ENCODE measurements at places on chromosomes 16 and 17.

GRCh38 chr17:67836205-67836987, 11.1 kb downstream of the BPTF start:
- DNase-seq, result no peak

DNA sequence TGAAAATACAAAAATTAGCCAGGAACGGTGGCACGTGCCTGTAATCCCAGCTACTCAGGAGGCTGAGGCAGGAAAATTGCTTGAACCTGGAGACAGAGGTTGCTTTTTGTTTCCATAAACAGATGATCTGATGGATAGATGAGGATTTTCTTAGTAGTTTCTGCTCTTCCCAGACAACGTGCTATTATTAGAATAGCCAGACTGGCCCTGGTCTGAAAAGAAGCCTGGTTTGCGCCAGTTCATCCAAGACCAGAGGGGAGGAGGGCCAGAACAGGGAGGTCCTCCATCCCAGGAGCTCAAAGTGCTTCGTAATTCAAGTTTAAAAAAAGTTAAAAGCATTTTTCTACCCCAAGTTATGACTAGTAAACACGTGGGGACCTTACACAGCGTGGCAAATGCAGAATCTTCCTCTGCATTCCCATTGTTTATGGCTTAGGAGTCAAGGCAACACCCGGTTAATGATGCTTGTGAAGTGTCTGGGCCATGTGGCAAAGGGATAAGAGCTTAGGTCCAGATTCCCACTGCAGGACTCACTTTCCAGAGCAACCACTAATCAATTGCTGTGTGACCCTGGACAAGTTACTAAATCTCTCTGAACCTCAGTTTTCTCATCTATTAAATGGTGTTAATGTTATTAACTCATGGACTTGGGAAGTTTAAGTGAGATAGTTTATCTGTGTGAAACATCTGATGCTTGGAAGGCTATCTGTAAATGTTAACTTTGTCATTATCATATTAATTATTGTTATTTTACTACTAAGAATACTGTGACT, 205.4 kb downstream of the CCDC182 start:
- DNase-seq, result no peak

DNA sequence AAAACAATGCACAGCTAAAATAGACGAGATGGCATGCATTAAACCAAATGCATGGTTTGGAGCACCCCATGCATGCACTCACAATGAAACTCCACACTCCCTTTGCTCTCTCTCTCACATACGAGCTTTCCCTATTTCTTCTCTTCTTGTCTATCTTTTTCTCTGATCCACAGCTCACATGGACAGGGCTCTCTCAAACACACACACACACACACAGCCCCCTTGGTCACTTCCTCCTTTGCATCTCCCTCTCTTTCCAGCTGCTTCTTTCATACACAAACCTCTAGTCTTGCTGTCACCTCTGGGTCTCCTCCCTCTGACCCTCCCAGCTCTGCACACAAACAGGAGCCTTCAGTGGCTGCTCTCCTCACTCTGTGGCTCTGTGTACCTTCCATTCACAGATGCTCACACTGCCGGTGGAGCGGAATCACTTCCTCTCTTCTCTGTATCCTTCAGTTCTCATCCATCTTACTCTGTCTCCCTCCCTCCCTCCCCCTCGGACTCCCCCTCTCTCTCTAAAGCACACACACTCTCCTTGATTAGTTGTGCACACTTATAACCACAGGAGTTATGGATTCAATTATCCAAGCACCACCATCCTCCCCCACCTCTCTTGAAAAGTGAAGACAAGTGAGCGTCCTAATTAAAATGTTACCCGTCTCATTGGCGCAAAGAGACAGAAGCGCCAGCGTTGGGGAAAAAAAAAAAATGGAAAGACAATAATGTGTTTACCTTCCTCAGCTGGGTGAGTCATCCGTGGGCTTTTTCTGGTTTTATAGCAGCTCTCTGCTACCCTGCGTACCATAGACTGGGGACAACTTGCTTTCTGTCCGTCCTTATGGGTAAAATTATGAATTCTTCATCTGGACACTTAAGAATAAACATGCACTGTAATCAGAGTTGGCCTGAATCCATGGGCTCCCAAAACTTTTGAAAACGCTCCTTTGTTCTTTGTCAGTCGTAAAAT, 90.8 kb downstream of the SHISA6 start:
- DNase-seq, result no peak

- no peak for DNase-seq
Measured at GRCh38 chr16:89408315-89408714, 82.0 kb downstream of the ANKRD11 start.

DNA sequence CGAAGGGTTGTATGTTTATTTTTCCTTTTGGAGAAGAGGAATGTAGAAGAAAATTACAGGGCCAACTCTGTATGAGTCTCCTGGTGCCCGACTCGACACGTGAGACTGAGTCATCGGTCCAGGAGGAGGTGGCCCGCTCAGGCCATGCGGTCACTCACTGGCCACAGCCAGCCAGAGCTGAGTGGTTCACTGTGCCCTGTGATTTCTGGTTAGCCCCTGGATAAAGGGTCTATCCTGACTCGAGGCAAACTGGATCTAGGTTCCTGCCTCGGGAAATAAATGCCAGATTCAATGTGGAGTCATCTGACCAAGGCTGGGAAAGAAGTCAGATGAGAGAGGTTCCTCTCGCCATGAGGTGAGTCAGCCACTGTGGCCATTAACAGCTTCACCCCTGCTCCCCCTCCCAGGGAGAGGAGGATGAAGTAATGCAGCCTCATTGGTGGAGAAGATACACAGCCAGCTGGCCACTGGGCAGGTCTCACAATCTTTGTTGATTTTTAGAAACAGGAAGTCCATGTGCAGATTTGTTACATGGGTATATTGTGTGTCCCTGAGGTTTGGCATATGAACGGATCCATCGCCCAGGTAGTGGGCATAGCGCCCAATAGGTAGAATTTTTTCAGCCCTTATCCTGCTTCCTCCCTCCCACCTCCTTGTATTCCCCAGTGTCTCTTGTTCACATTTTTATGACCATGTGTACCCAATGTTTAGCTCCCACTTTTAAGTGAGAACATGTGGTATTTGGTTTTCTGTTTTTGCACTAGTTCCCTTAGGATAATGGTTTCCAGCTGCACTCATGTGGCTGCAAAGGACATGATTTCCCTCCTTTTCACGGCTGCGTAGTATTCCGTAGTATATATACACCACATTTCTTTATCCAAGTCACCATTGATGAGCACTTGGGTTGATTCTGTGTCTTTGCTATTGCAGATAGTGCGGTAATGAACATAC, 21.7 kb upstream of the USP36 start:
- no peak for DNase-seq

Measured in NCI-H2171 (cell line).